Adrenal gland (tissue), 19 donors: ENCODE measurements at places on chromosomes 6 and 20. TPM values are rescaled to one million over a fixed set of nuclear protein-coding genes. Genes with fewer than 3 reads are reported as not detected.

DNA sequence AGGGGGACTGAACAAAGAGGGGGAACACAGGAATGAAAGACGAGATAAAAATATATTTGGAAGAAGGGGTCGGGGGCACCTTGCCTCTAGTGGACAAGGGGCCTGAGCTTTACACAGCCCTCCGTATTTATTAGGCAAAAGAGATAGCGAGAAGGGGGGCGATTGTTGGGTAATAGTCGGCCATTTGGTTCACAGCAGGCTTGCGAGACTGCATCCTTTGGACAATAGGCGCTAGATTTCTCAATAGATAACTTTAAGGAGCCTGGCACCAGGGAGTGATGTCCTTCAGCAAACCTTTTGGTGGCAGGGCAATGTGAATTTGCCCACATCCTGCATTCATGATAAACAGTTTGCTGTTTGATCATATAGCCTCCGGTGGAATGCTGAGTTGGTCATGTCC is 3.0 kb upstream of the NANP start:
- DNase-seq = no peak
- no peak overlapping the region for H3K27ac ChIP-seq
- peaks cover 10% of the 10 kb centered on the region for H3K4me1 ChIP-seq
- H3K27me3 ChIP-seq = no peaks in the 10 kb centered on the region
- no peaks in the 10 kb centered on the region for H3K36me3 ChIP-seq

- no peaks in the 10 kb centered on the region for H3K36me3 ChIP-seq
- no peaks in the 10 kb centered on the region for H3K27me3 ChIP-seq
- no peak overlapping the region for H3K4me3 ChIP-seq
- H3K4me1 ChIP-seq = peaks cover 71% of the 10 kb centered on the region
- H3K27ac ChIP-seq = no peak overlapping the region
Measured at GRCh38 chr6:7171119-7171518, 63.4 kb downstream of the RREB1 start.

GRCh38 chr6:3831761-3832530 is 17.2 kb upstream of the FAM50B start:
- no peaks in the 10 kb centered on the region for H3K36me3 ChIP-seq
- no peak for DNase-seq
- H3K27ac ChIP-seq = no peak overlapping the region
- H3K4me1 ChIP-seq = no peaks in the 10 kb centered on the region
- no peak overlapping the region for H3K4me3 ChIP-seq

GRCh38 chr6:1509241-1509640 is 100.5 kb upstream of the FOXC1 start:
- no peak overlapping the region for H3K4me3 ChIP-seq
- H3K36me3 ChIP-seq = no peaks in the 10 kb centered on the region
- no peaks in the 10 kb centered on the region for H3K4me1 ChIP-seq
- H3K27me3 ChIP-seq = no peaks in the 10 kb centered on the region

- H3K4me1 ChIP-seq = peaks cover 29% of the 10 kb centered on the region
- DNase-seq = no peak
- H3K27ac ChIP-seq = peak within 1 kb of the TSS; percentile 64
- no peaks in the 10 kb centered on the region for H3K27me3 ChIP-seq
- no peaks in the 10 kb centered on the region for H3K36me3 ChIP-seq
Measured at GRCh38 chr20:45407783-45408645, at the start of gene DBNDD2. TSS of gene DBNDD2 (plus strand) at chr20:45408289. CDS start at chr20:45408468, 179 bp downstream.

GRCh38 chr20:11153819-11154218 is 480.0 kb upstream of the JAG1 start:
- no peak overlapping the region for H3K27ac ChIP-seq
- DNase-seq = no peak
- no peak overlapping the region for H3K4me3 ChIP-seq
- H3K27me3 ChIP-seq = no peaks in the 10 kb centered on the region

- no peak for DNase-seq
- H3K27me3 ChIP-seq = no peaks in the 10 kb centered on the region
- no peaks in the 10 kb centered on the region for H3K4me1 ChIP-seq
- H3K4me3 ChIP-seq = no peak overlapping the region
- H3K27ac ChIP-seq = no peak overlapping the region
Measured at GRCh38 chr20:9958693-9959092, 76.1 kb upstream of the ANKEF1 start.

GRCh38 chr20:34558320-34559218 is at the start of gene MAP1LC3A:
TSS of gene MAP1LC3A (plus strand) at chr20:34558718. CDS start at chr20:34558869, 151 bp downstream.
- no peaks in the 10 kb centered on the region for H3K27me3 ChIP-seq
- H3K4me1 ChIP-seq = peaks cover 5% of the 10 kb centered on the region
- peak within 1 kb of the TSS; percentile 92 for H3K27ac ChIP-seq
- H3K36me3 ChIP-seq = no peaks in the 10 kb centered on the region
- peak within 1 kb of the TSS; percentile 67 for H3K4me3 ChIP-seq
- peak; percentile 96 for DNase-seq

DNA sequence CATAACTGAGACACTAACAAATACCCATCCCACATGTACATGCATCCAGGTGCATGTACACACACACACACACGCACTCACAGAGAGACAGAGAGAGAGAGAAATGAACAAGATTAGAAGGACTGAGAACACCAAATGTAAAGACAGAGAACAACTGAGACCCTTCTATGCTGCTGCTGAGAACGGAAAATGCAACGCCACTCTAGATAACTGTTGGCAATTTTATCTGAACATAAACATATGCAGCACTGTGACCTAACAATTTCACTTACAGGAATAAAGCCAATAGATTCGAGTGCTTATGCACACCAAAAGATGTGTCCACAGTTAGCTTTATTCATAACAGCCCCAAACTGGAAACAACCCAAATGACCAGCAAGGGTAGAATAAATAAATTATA is 103.8 kb upstream of the LY86 start:
- H3K4me3 ChIP-seq = no peak overlapping the region
- no peak overlapping the region for H3K27ac ChIP-seq
- no peaks in the 10 kb centered on the region for H3K4me1 ChIP-seq
- no peak for DNase-seq

DNA sequence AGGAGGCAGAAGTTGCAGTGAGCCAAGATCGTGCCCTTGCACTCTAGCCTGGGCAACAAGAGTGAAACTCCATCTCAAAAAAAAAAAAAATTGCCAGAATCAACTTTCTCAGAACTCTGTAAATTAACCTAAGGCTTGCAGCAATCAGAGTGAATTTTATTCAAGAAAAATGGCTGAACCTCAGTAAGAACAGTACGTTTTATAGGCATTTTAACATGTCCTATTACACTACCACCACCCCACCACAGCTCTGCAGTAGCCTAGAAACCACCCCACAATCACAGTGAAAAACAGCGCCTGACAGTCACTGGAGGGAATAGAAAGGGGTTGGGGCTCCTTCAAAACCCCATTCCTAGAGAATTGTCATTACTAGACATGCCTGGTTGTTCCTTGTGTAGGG is 16.4 kb upstream of the BTN1A1 start:
- DNase-seq = no peak
- peaks cover 3% of the 10 kb centered on the region for H3K4me1 ChIP-seq
- H3K27me3 ChIP-seq = no peaks in the 10 kb centered on the region
- no peaks in the 10 kb centered on the region for H3K36me3 ChIP-seq
- no peak overlapping the region for H3K4me3 ChIP-seq
- H3K27ac ChIP-seq = no peak overlapping the region

GRCh38 chr6:20708367-20709124 is 174.3 kb downstream of the CDKAL1 start:
- no peaks in the 10 kb centered on the region for H3K27me3 ChIP-seq
- H3K4me3 ChIP-seq = no peak overlapping the region
- no peaks in the 10 kb centered on the region for H3K36me3 ChIP-seq
- DNase-seq = no peak
- H3K27ac ChIP-seq = no peak overlapping the region

- H3K4me1 ChIP-seq = peaks cover 8% of the 10 kb centered on the region
- H3K36me3 ChIP-seq = no peaks in the 10 kb centered on the region
- H3K4me3 ChIP-seq = no peak overlapping the region
- H3K27me3 ChIP-seq = no peaks in the 10 kb centered on the region
Measured at GRCh38 chr6:34317882-34318498, 69.2 kb upstream of the SMIM29 start.

DNA sequence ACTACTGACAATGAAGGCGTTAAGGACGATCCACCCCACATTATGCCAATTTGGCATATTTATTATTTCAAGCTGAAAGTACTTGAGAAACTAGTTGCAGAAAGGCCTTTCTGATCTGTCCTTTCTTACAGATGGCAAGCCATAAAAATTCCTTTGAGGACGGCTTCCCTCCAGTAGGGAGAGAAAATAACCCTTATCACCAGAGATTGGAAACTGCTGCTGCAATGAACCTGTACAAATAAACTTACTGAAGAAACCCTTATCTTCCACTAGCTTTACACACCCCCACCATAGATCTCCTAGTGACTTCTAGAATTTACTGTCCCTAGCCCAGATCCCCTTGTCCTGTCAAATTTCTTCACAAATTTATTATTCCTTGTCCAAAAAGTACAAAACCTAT is 105.2 kb downstream of the MAP7 start:
- H3K4me3 ChIP-seq = no peak overlapping the region
- H3K4me1 ChIP-seq = no peaks in the 10 kb centered on the region
- H3K27me3 ChIP-seq = no peaks in the 10 kb centered on the region
- H3K36me3 ChIP-seq = no peaks in the 10 kb centered on the region

DNA sequence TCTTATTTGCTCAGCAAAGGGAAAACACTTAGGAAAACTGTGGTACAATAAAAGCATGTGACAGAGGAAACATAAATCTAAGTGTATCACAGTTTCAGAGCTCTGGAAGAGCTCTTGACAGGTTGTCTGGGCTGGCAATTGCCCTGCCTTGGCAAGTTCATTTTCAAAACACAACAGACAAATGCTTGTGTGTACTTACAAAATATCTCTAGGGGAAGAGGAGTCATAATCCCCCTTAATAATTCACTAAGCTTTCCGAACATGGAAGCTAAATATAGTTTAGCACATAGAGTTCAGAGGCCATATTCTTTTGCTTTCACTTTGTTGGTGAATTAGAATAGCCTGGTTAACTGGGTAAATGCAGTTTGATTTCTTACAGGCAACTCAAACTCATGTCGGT is 211.6 kb upstream of the THEMIS start:
- H3K36me3 ChIP-seq = no peaks in the 10 kb centered on the region
- H3K27ac ChIP-seq = no peak overlapping the region
- H3K4me1 ChIP-seq = peaks cover 6% of the 10 kb centered on the region
- DNase-seq = no peak

- DNase-seq = no peak
- H3K36me3 ChIP-seq = no peaks in the 10 kb centered on the region
- H3K4me1 ChIP-seq = no peaks in the 10 kb centered on the region
Measured at GRCh38 chr6:156698239-156699016, 78.8 kb upstream of the ARID1B start.

DNA sequence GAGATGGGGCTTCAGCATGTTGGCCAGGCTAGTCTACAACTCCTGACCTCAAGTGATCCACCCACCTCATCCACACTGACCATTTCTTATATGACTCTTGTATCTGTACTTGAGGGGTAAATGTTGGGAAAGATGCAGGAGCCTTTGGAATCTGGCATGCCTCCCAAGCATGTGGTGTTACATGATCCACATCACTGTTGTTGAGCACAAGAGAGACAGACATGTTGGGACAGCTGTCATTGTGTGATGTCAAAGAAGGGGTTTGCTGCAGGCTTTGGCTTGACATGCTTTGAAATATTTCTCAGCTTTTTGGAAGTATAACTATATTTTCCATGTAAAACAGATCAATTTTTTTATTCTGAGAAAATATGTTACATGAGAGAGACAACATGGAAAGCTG is 139.9 kb downstream of the MOXD1 start:
- no peaks in the 10 kb centered on the region for H3K36me3 ChIP-seq
- H3K4me3 ChIP-seq = no peak overlapping the region
- no peaks in the 10 kb centered on the region for H3K27me3 ChIP-seq
- no peak for DNase-seq
- H3K27ac ChIP-seq = no peak overlapping the region

DNA sequence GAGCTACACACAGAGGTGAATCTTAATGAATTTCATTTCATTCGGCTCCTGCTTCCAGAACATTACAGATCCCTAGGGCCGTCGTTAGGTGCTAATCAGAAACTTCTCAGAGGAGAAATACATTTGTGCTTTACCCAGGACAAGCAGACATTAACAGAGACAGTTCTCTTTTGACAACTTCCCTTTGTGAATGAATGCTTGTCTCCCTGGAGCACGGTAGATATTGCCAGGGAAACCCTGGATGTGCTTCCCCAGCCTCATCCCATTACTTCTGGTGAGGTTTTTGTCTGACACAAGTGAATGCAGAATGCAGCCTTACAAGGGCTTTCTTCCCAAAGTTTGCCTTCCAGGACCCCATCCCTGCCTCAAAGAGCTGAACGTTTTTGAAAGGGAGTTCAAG is 105.4 kb downstream of the SYNDIG1 start:
- H3K4me3 ChIP-seq = no peak overlapping the region
- H3K27me3 ChIP-seq = no peaks in the 10 kb centered on the region
- no peaks in the 10 kb centered on the region for H3K4me1 ChIP-seq
- no peak overlapping the region for H3K27ac ChIP-seq
- DNase-seq = no peak

DNA sequence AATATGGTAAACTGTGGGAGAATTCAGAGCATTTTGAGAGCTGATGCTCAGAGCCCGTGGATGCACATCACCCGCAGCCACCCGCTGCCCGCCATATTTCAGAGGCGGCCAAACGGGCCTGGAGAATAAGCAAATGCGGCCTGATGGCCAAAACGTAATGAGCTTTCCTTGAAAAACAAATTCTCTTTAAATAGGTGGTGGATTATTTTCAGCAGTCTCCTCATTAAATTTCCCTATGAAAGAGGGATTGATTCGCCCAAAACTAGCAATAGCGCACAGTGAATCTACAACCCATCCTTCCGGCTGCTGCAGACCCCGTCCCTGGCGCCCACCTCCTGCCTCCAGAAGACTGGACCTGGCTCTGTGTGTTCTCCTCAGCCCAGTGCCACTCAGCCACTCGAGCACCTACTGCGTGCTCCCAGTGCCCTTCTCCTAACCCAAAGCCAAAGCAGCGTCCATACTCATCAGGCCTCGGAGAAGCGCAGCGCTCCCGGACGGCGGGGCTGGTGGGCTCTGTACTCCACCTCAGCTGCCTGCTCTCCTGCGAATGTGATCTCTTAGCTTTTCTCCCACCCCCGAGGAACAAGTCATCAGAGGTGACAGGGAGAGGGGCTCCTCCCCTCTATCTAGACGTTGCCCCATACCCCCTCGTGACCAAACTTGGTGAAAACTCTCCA is 224.8 kb downstream of the TAF4 start:
- H3K27me3 ChIP-seq = no peaks in the 10 kb centered on the region
- H3K4me1 ChIP-seq = no peaks in the 10 kb centered on the region
- DNase-seq = no peak

SERPINB1 gene
- 56.2 TPM for polyA plus RNA-seq

LPA gene
- 0.10 TPM for polyA plus RNA-seq

TRIM10 gene
- not detected for polyA plus RNA-seq

CST2 gene
- 1.3 TPM for polyA plus RNA-seq

TMEM244 gene
- polyA plus RNA-seq = not detected

MUCL3 gene
- polyA plus RNA-seq = 0.02 TPM

HLA-DQA1 gene
- polyA plus RNA-seq = 16.9 TPM

CSNK2B gene
- polyA plus RNA-seq = 236 TPM

DNAH8 gene
- not detected for polyA plus RNA-seq

ZNF311 gene
- 1.0 TPM for polyA plus RNA-seq
